ENCODE measurements at places on chromosomes 12 and 14. TPM values are rescaled to one million over a fixed set of nuclear protein-coding genes. Genes with fewer than 3 reads are reported as not detected.

DNA sequence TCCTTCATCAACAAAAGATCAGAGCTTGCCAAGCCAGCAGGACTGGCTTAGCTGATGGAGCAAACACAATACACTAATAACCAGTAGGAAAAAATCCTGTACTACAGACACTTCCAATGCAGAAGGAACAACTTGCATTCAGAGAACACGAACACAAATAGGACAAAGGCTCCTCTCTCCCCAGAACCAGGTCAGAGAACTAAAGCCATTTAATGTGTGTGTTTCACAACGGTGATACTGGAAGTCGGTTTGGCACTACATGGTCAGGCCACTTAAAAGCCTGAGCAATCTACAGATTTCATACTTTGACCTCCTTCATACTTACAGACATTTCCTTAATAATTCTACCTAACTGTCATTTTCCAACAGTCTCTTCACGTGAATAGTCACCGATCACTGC is 6.3 kb downstream of the CS start:
- no peak for DNase-seq

DNA sequence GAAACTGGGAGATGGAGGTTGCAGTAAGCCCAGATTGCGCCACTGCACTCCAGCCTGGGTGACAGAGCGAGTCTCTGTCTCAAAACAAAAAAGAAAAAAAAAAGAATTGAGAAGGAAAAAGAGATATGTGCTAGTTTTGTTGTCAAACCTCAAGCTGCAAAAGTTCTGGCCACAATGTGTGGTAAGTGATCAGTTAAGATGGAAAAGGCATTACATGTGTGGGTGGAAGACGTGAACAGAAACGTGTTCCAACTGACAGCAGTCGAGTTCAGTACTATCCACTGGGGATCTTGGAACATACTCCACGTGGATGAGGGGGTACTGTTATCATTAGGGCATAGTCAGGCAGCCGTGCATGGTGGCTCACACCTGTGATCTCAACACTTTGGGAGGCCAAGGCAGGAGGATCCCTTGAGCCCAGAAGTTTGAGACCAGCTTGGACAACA is 17.3 kb downstream of the GPR68 start:
- DNase-seq = no peak

- DNase-seq = no peak
These were observed 242.2 kb downstream of the SPTSSA start for GRCh38 chr14:34219661-34220377.

DNA sequence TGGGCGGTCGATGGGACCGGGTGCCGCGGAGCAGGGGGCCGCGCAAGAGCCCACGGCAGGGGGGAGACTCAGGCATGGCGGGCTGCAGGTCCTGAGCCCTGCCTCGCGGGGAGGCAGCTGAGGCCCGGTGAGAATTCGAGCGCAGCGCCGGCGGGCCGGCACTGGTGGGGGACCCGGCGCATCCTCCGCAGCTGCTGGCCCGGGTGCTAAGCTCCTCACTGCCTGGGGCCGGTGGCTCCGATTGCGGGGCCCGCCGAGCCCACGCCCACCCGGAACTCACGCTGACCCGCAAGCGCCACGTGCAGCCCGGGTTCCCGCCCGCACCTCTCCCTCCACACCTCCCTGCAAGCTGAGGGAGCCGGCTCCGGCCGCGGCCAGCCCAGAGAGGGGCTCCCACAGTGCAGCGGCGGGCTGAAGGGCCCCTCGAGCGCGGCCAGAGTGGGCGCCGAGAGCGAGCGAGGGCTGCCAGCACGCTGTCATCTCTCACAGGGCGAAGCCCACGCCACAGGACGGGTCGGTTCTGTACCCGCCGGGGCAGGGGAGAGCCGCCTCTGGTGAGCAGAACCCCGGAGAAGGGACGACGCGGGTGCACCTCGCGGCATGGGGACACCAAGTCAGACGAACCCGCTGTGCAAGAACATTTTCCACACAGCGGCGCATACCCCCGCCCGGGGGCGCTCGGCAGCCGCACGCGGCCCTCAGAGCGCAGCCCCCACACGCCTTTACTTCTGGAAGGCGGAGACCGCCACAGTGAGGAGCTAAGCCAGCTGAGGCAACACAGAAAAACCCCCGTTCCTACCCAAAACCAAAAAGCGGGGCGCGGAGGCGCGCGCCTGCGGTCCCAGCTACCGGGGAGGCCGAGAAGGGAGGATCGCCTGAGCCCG is 1.2 kb upstream of the SIVA1 start:
- DNase-seq = no peak

GRCh38 chr14:24408764-24409163 is 10.0 kb downstream of the NYNRIN start:
- DNase-seq = no peak

- DNase-seq = no peak
These were observed 204.4 kb downstream of the SYT1 start for GRCh38 chr12:79069009-79069408.

DNA sequence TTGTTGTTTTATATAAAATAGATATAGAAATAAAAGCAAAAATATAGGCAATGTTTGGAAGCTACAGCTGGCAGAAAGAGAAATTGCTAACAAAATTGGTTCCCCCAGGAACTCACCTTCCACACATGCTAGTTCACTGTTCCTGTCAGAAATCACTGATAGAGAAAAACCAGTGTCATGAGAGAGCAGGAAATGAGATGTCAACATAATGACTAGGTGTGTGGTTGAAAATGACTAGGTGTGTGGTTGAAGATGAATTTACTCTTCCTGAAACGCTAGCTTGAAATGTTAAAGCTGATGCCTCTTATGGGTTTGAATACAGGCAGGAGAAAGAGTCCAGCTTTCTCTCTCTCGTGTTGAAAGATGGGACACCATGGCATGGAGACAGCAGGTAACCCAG is 216.3 kb downstream of the C12orf42 start:
- DNase-seq = no peak

The PRR4 gene
- 6.5 TPM for polyA plus RNA-seq
